Fibroblast of skin of back (primary cell): ENCODE measurements at places on chromosomes 4 and X.

- no peak for DNase-seq
These were observed 24.2 kb upstream of the F9 start for GRCh38 chrX:139506333-139506732.

- peak; percentile 44 for DNase-seq
These were observed 812 bp downstream of the FAT1 start for GRCh38 chr4:186722796-186723291.

- DNase-seq, result no peak
These were observed 72.1 kb downstream of the GALNT7 start for GRCh38 chr4:173240696-173241095.

DNA sequence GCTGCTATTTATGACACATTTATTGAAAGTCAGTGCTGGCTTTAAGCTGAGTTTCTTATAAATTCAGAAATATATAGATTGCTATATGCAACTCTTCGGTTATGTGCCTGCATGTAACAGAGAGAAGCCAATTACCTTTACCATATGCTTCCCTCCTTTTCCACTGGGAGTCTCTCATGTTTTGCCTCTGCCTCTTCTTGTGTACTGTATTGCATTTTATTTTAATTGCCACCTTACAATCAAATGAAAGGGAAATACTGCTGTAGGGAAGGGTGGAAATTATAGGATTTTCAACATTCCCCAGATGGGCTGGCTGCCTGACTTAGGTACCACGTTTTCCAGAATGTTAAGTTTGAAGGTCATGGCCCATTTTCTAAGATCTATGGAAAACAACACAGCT, 655.4 kb upstream of the SLIT2 start:
- DNase-seq, result no peak

DNA sequence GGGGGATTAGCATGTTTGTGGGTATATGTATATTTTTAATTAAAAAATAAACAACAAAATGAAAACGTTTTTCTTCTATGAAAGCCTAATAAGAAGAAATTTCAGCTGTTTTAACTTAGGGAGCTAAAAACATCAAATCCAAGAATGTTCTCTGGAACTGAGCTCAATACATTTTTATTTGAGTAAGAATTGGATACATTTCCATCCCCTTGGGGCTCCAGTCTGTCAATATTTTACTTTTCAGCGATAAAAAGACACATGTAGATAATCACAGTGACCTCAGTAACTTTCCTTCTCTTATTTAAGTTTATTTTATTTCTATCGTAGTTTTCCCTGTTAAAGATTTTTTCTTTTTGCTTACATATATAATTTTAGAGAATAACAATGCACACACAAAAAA, 59.3 kb downstream of the ELOVL6 start:
- no peak for DNase-seq

- DNase-seq, result no peak
These were observed 2.4 kb upstream of the L1CAM start for GRCh38 chrX:153888344-153888743.

DNA sequence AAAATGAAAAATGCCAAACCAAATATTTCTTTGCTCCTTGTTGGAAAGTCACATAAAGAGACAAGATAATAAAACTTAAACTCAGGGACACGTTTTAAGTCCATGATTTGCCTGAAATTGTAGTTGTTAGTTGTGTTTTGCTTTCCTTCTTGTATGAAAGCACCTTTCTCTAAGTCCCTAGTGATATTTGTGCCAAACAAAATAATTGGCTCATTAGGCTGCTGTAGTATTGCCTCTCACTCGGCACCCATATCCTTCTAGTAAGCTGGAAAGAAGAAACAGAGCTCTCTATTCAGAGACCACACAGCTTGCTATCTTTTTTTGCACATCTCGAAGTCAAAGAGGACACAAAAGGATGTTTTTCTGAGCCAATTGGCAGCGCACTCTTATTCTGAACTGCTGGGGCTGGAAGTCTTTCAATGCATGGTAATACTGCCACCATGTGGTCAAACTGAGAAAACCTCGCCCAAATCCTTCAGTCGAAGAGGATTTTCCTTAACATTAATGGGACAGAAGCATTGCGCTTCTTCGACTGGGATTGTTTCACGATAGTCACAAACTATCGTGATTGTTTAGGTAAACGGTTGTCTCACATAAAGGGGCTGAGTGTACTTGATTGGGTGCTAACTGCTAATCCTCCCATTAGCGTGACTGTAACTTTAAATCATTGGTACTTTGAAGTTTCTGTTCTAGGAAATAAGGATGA, 571.9 kb upstream of the LCORL start:
- peak; percentile 66 for DNase-seq

GRCh38 chr4:55498051-55498450, 48.7 kb downstream of the CLOCK start:
- no peak for DNase-seq
